CD4-positive, alpha-beta T cell (primary cell): ENCODE measurements at places on chromosomes 7 and 10.

GRCh38 chr10:42963312-42963711, 113.6 kb upstream of the RET start:
- DNase-seq = no peak

DNA sequence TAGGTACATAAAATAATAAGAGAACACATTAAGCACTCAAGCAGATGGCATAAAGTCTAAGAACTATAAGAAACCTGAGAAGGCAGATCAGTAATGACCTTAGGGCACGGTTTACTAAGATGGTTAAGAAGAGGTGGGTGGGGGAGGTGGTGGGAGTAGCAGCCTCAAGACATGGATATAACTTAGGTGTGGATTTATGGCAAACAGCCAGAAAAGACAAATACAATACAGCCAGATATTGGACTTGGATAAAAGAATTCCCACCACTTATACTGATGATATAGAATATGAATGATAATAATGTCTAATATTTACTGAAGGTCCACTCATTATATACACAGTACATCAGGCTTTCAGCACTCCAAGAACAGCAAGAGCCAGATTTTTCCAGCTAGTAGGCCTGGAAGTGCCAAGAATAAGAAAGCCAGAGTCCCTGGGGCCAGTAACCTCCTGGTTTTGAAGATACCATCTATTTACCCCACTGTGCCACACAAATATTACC, 11.9 kb downstream of the DPY19L1 start:
- no peak for DNase-seq

DNA sequence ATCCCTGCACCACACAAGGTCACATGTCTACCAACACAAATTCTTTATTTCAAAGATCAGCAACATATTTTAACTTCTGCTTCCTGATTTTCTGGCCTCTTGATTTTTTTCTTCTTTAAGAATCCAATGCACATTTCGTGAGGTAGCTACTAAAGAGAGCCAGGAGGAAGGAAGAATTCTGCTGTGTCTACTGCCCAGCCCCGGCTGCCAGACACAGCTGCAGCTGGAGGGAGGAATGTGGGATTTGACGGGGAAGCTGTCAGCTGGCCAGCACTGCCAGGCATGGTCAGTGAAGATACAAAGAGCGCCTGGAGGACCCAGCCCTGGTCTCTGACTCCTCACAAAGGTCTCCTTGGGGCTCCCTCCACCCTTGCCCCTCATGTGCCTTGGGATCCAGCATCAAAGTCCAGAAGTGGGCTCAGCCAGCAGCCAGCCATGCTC, 6.9 kb upstream of the AOC1 start:
- DNase-seq = no peak

GRCh38 chr7:36814311-36814710, 90.0 kb upstream of the AOAH start:
- DNase-seq = no peak

DNA sequence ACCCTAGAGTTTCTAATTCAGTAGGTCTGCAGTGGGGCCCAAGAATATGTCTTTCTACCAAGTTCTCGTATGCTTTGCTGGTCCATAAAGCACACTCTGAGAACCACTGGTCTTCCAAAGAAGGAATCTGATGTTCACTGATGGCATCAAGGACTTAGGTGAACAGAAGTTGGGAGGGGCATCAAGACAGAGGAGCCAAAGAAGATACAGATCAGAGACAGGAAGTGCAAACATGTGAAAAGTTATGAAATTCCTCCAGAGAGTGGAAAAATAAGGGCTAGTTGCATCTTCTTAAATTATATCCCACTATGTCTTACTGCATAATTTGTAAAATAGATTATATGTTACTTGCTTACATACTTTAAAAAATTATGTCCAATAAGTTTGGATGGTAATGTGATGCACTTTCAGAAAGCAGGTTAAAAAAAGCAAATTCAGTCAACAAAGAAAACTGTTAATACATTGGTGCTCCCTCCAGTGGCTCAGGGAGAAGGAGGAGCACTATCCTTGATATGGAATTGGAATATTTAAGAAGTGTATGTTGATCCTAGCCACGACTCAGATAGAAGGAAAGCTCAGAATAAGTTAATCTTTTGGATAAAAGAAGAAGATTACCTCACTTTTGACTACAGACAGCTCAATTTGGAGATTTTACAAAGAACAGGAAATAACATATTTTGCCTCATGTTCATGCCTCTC, 35.8 kb downstream of the CREB3L2 start:
- DNase-seq = no peak

- no peak for DNase-seq
These were observed 168.8 kb upstream of the CDCA7L start for GRCh38 chr7:22114440-22114981.

GRCh38 chr10:23419201-23419600, 19.7 kb upstream of the OTUD1 start:
- DNase-seq = no peak

- no peak for DNase-seq
These were observed 229.3 kb downstream of the DNAJB6 start for GRCh38 chr7:157565981-157566630.

GRCh38 chr10:26216585-26217395, at the start of gene GAD2:
Gene GAD2, plus strand, starts transcription at chr10:26216774. Its CDS starts 36 bp downstream, at chr10:26216810.
- DNase-seq = no peak

GRCh38 chr10:120825878-120826769, 25.0 kb upstream of the WDR11 start:
- DNase-seq = no peak

GRCh38 chr10:84574102-84574501, 245.7 kb downstream of the CCSER2 start:
- DNase-seq = no peak

DNA sequence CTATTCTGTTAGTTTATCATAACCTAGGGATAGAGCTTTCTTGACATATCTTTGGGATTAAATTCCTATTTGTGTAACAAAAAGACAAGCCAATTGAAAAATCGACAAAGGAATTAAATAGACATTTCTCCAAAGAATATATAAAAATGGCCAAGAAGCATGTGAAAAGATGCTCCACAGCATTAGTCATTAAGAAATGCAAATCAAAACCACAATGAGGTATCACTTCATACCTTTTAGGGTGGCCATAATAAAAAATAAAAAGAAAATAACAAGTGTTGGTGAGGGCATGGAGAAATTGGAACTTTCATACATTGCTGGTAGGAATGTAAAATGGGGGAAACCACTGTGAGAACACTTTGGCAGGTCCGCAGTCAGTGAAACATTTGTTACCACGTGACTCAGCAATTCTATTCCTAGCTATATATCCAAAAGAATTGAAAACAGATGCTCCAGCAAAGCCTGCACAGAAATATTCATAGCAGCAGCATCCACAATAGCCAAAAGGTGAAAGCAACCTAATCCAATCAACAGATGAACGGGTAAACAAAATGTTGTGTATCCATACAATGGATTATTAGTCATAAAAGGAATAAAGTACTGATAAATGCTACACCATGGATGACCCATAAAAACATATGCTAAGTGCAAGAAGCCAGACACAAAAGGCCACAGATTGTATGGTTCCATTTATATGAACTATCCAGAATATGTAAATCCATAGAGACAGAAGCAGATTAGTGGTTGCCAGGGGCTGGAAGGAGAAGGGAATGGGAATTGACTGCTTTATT, 20.5 kb downstream of the SPAG6 start:
- no peak for DNase-seq

DNA sequence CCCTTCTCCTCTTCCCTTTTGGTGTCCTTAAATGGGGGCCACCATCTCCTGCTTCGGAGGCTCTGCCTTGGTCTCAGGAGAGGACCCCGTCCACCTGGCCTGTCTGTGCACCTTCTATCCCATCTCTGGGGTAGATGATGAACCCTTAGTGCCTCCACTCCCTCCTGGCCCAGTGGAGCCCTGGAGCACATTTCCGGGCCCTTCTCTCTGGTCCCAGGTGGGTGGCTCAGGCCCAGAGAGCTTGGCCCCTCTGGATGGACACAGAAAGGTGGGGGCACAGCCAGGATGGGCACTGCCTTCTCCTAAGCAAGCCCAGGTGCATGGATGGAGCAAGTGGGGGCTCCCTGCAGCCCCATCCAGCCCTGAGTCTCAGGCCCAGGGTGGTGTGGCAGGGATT, 121.4 kb upstream of the RET start:
- no peak for DNase-seq

GRCh38 chr7:91618776-91619765, 261.4 kb downstream of the MTERF1 start:
- DNase-seq = no peak
